ENCODE measurements at places on chromosomes 3 and 15. TPM values are rescaled to one million over a fixed set of nuclear protein-coding genes. Genes with fewer than 3 reads are reported as not detected.

SATB1 gene
- 80.5 TPM for total RNA-seq

DNA sequence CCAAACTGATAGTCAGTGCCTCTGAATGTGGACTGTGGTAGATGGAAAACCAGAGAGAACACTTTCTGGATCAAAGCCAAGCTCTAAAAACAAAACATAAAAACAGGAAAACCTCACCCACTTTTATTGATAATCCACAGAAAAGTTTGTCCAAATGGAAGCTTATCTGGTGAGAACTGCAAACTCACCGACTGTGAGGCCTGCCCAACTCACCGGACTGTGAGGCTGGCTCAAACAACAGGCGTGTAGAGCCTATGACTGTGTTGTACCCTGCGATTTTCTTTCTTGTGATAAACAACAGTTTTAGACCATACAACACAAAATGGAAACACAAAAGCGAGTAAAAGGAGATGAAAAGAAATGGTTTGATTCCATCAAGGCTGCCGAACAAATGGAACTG is 7.2 kb downstream of the PRR23C start:
- no peak for DNase-seq

TASOR gene
- total RNA-seq: 45.6 TPM

GRCh38 chr15:65816441-65816840 is 24.3 kb upstream of the DENND4A start:
- DNase-seq: no peak

GRCh38 chr3:180631317-180631716 is 29.4 kb downstream of the TTC14 start:
- no peak for DNase-seq

MNS1 gene
- not detected for total RNA-seq

SH3GL3 gene
- 2.8 TPM for total RNA-seq
